ENCODE measurements at places on chromosomes 3 and 15.

DNA sequence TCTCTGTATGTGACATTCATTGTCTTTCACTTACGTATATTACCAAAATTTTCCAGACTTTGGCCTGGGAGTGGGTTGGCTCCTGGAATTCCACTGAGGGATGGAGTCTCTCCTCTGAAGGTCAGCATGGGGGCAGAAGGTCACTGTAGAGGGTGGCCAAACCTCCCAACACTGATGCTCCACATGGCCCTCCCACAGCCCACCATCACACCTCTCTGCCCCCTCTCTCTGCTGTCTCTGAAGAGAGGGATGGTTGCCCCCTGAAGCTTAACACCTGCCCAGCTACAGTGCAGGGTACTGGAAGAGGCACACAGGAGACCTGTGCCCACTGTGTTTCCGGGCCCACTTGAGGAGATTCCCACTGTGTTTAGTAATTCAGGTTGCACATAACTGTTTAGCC is 52.2 kb downstream of the CMTM6 start:
- no peak for DNase-seq

GRCh38 chr3:171526869-171527268 is 66.7 kb upstream of the TNIK start:
- no peak for DNase-seq

DNA sequence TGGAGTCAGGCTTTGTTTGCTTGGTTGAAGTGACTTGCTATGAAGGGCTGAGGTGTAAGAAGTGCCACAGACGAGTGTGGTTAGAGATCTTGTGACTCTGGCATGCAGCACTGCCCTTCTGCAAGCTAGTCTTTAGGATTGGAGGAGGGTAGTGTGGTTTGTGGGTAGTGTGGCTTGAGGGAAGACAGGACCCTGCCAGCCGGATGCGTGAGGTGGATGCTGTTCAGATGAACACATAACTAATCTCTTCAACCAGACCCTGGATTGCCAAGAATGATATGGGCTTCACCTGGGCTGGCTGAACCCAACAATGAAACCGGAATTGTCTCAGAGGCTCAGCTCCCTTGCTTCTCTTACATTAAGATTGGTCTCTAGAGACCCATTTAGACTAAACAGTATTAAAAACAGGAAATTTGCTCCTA is 32.7 kb downstream of the STARD9 start:
- DNase-seq: peak; percentile 89

DNA sequence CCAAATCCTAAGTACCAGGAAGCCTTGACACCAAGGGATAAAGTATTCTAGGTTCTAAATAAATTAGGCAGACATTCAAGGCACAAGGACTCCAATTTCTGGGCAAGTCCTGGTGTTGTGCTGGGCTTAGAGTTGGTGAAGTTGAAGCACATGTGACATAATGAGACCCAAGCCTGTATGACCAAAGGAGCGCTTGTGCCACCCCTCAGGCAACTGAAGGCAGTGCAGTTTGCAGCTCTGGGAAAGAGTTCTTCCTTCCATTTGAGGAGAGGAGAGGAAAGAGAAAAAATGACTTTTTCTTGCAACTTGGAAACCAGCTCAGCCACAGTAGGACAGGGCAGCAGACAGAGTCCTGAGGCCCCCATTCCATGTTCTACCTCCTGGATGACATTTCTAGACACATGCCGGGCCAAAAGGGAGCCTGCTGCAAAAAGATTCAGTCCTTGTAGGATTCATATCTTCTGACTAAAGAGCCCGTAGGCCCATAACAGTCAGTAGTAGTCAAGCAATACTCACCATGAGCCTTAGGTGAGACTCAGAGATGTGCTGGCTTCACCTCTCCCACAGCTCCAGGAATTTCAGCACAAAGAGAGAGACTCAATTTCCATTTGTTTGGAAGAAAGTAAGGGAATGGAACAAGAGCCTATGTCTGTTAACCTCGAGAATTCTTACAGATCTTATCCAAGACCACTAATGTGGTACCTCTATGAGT is 588.8 kb upstream of the BCHE start:
- DNase-seq: no peak

DNA sequence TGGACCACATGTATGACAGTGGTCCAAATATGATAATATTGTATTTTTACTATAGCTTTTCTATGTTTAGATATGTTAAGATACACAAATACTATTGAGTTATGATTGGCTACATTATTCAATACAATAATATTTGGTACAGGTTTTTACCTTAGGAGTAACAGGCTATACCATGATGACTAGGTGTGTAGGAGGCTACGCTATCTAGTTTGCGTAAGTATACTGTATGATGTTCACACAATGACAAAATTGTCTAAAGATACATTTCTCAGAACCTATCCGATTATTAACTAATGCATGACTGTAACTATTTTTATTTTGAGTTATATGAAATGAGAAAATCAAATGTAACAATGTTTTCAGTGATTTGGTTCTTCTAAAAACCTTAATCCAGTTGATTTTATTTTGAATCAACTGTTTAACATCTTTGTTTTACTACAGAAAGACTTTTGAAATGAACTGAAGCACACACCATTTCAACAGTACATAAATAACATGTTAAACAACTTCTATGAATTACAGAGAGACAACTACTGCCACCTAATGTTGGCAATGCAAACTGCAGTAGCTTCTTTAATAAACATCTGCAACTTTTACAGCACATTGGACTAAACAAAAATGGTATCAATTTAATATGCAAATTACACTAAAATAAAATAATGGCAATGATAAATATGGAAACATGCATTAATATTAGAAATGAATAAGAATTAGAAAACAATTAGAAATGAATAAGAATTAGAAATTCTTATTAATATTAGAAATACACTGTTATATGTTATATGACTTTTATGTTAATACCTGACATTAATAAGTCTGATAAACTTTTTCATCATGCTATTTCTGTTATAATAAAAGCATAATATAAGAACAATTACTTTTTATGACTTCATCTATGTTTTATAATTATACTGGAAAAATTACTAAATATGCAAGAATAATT is 255.7 kb downstream of the MBNL1 start:
- DNase-seq: peak; percentile 79

- DNase-seq: peak; percentile 26
Measured at GRCh38 chr3:85342915-85343314, 384.1 kb downstream of the CADM2 start.

- peak; percentile 74 for DNase-seq
Measured at GRCh38 chr15:40282147-40282868, 556 bp downstream of the ANKRD63 start.

DNA sequence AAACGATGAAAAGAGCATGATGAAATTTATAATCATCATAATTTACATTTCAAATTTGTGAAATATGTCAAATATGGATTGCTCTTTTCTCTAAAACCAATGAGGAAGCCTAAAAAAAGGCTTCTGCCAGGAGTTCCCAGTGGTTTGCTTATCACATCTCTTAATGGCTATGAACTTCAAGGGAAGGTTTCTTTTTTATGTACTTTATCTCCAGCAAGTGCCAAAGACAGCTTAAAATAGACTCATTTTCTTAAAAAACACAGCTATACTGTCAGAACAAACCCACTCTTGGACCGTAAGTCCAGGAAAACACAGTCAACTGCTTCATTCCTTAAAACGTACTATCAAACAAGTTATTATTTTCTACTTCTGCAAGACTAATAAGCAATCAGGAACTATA is 80.2 kb downstream of the DLG1 start:
- no peak for DNase-seq

DNA sequence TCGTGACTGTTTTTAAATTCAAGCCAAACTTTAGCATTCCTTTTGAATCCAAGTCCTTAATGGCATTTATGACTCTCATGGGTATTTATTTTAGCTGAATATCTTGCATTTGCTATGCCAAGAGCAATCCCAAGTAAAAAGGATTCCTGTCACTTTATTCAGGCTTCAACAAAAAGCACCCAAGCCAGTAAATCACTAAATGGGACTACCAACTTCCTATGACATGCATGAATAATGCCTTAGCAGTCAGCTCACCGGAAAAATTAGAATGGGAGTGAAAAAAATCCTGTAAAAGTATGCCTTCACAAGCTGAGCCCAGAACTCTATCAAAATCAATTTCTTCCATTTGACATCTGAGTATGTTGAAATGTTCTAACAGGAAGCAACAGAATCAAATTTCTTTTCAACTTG is 1297.9 kb downstream of the ROBO2 start:
- no peak for DNase-seq

GRCh38 chr3:58353722-58354553 is 21.2 kb downstream of the PXK start:
- DNase-seq: no peak

- no peak for DNase-seq
Measured at GRCh38 chr15:66063147-66063546, 190.4 kb downstream of the MEGF11 start.

DNA sequence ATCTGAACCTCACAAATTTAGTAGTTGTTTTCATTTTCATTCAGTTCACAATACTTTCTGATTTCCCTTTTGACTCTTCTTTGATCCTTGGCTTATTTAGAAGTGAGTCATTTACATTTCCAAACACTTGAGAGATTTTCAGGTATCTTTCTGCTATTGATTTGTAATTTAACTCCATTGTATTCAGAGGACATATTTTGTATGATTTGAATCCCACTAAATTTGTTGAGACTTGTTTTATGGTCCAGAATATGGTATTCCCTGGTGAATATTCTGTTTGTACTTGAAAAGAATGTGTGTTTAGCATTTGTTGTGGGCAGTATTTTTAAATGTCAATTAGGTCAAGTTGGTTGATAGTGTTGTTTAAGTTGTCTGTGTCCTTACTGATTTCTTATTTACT is 29.6 kb downstream of the FAN1 start:
- DNase-seq: no peak

GRCh38 chr3:46931631-46932331 is 44.8 kb downstream of the CCDC12 start:
- DNase-seq: peak; percentile 65

DNA sequence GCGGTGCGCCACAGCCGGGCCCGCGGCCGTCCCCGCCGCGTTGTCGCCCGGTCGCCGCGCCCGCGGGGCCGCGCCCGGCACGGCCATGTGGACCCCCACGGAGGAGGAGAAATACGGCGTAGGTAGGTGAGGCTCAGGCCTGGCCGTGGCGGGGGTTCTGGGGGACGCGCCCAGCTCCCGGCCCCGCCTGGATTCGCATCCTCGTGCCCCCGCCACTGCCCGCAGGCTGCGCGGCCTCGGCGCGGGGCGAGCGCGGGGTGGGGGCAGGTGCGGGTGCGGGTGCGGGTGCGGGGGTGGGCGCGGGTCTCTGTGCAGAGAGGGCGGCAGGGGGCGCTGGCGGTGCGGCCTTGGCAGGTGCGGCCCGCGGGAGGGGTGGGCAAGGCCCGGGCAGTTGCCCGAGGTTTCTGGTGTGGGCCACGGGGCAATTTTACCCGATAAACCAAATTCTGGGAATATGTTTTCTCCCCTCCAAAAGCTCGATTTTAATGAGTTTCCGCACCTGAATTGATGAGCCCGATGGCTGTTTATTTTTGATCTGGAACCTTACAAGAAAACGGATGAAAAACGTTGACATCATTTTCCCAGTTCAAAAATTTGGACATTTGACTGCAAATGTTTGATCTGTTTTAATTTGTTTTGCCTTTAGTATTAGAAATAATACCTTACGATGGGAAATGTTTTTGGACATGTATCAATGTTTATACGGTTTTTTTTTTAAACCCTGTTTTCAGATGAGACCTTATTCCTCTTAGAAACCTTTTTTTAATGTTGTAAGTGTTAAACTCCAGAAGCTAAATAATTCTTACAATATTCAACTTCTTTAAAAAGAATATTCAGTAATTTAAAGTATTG is 678 bp downstream of the DOCK3 start:
- DNase-seq: peak; percentile 23

GRCh38 chr3:100561459-100562158 is 47.8 kb upstream of the ADGRG7 start:
- no peak for DNase-seq

DNA sequence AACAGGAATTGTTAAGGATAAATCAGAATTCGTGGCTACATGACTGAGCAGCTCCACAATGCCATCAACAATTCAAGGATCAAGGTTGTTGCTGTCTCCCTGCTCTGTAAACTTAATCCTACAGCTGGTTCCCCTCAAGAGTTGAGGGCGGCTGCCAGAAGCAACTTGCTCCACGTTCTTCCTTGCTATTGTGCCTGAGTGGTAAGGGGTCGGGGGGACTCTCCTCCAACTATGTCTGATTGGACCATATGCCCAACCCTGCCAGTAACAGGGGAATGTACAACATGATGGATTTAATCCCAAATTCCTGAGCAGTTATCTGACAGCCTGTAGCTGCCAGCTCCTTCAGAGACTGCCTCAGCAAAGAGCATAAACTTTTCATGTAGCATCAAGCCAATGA is 37.9 kb upstream of the MECOM start:
- no peak for DNase-seq

DNA sequence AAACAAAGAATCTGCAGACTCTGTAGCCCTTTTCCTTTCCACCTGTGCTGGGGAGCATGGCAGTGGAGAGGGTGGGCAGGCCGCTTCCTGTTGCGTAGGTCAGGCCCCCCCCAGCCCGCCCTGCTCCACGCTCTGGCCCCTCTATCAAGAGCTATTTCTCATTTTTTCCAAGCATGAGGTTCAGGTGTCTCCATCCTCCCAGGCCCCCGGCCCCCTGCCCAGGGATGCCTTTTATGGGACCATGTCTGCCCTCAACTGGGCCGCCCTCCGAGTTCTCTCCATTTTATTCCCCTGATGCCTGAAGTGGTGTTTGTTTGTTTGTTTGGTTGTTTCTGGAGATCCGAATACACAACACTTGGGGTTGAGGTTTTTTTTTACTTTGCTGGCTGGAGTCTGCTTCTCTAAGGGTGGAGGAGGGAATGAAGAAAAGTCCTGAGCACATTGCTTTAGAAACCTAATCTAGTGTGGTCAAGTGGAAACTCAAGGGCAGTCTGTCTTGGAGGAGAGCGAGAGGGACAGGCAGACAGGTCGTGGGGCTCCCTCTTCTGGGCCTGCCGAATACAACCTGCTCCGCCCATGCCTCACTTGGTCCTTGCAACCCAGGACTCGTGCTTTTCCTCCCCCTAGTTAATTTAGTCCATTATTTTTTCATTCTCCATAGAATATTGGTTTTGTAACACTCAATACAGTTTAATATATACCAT is 176.5 kb upstream of the LYSMD4 start:
- DNase-seq: peak; percentile 40

- no peak for DNase-seq
Measured at GRCh38 chr15:85582131-85583079, 202.0 kb downstream of the AKAP13 start.

- DNase-seq: no peak
Measured at GRCh38 chr3:150096700-150097587, 126.2 kb upstream of the PFN2 start.

DNA sequence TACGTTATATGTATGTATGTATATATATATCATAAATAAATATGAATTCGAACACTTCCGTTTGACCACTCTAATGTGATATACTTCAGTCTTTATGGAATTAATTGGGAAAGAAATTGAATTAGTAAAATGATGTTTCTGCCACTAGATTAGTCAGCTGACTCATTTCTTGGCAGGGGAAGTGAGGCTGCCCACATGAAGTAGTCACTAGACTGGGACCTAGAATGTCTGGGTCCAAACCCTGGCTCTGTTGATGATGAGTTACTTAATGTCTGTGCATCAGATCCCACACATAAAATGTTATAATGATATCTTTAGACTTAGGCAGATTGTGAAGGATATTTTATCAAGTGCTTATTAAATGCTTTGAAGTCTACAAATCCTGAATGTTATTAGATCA is 27.4 kb upstream of the ARL14 start:
- DNase-seq: no peak

GRCh38 chr15:83287541-83288027 is 3.1 kb upstream of the BNC1 start:
- DNase-seq: no peak

GRCh38 chr3:140898340-140899180 is 43.1 kb upstream of the SLC25A36 start:
- DNase-seq: peak; percentile 58
